SW480 (cell line): ENCODE measurements at places on chromosomes 12 and 14.

DNA sequence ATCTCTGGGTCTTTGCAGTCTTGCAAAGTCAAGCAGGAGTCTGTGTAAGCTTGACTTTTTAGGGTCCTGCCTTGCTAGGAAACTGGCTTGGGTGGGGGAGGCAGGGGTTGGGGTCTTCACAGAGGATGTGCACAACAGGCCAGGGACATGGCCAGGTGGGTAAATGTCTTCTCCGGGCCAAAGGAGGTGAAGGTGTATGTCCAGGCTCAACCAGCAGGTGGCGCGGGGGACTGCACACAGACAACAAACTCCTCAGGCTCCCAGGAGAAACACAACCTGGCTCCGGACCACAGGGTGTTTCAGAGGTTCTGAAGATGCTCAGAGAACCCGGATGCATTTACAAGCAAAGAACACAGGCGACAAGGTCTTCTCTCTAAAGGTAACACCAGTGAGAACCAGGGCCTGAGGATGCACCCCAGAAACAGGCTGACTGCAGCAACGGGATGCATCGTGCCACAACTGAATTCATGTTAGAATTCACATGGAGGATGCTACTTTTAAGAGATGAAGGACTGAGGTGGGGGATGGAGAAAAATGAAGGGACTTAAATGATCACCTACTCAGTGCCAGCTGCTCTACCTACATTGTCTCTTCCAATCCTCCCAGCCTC is 56.0 kb downstream of the PLEKHG3 start:
- DNase-seq: no peak

- no peak for DNase-seq
These were observed 49.5 kb upstream of the GNPNAT1 start for GRCh38 chr14:52840877-52841276.

DNA sequence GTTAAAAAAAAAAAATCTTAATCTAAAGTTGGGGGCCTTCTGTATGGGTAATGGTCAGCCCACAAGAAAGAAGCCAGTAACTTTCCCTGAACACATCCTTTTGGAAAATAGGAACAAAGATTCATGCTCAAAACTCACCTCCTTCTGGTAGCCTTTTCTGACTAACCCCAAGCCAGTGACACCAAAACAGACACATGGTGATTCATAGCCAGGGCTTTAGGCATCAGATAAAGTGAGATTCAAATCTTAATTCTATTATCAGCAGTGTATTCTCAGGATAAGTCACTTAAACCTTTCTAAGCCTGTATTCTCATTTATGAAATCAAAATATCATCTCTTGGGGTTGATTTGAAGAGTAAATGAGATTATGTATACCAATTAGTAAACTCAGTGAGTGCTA is 4.9 kb downstream of the ATP5MC2 start:
- no peak for DNase-seq

DNA sequence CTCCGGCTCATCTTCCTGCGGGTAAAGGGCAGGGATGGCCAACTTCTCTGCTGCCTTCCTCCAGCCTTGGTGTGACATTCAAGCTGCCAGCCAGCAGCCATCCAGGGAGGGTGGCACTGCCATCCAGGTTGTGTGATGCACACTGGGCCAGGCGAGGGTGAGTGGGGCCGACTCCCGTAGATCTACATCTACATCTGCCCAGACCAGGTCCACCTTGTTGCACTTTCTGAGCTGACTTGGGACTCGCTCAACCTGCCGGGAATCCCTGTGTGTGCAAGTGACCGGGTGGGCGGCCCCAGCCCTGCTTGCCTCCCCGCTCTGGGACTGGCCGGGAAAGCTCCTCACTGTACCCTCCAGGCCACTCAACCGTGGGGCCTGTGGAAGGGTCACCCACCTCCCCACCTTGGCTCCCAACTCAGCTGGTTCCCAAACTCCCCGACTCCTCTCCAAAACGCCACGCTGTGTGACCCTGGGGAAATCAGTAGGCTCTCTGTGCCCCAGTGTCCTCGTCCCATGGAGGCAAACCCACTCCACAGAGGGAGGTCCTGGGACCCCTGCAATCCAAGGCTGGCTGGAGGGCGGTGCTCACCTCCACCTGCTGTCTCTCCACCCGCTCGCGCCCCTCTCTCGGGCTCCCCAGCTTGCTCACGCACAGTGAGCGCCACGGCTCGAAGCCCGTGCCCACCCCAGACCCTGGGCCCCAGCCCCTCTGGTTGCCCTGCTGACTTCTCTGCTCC is 14.7 kb downstream of the JAG2 start:
- DNase-seq: no peak

- no peak for DNase-seq
These were observed 36.3 kb upstream of the PPM1A start for GRCh38 chr14:60212503-60213371.

DNA sequence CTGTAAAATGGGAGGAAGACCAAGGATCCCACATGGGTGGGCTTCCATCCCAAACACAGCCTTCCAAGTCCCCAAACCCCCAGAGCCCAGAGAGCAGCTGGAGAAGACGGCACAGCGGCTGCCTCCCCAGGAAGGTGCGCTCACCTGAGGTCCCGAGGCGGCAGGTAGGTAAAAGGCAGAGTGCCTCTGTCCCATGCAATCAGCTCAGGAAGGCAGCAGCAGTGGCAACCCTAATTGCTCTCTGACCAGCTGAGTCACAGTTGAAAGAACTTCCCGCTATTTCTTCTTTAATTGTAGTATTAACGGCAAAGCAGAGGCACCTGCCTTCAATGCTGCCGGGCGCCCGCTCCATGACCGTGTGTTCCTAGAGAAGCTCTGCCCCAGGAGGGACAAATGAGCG is 91.1 kb upstream of the BCL11B start:
- DNase-seq: peak; percentile 76

GRCh38 chr12:32264961-32265360 is 134.4 kb upstream of the FGD4 start:
- no peak for DNase-seq

GRCh38 chr14:35158951-35159653 is 36.8 kb downstream of the PRORP start:
- DNase-seq: no peak

GRCh38 chr14:56949828-56950227 is 139.5 kb upstream of the OTX2 start:
- no peak for DNase-seq

DNA sequence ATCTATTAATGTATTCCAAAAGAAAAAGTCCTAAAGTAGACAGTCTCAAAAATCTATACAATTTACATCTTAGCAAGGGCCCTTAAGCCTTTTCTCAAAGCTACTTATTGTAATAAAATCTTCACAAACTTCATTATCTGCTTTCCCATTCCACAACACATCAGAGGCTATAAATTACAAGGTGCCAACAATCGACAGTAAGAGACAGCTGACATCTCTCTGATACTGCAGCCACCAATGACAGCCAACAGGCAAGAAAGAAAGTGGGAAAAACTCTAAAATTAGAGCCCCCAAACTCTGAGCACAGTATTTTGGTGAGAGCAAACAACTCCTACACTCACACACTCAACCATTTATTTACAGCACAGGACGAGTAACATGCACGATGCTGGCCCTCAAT is 2.2 kb downstream of the ANGEL1 start:
- no peak for DNase-seq

GRCh38 chr14:30134936-30135335 is 207.3 kb upstream of the PRKD1 start:
- no peak for DNase-seq

GRCh38 chr14:79483477-79484388 is 727.6 kb downstream of the DIO2 start:
- peak; percentile 8 for DNase-seq

GRCh38 chr12:126384026-126384564 is 1318.9 kb downstream of the AACS start:
- DNase-seq: no peak

DNA sequence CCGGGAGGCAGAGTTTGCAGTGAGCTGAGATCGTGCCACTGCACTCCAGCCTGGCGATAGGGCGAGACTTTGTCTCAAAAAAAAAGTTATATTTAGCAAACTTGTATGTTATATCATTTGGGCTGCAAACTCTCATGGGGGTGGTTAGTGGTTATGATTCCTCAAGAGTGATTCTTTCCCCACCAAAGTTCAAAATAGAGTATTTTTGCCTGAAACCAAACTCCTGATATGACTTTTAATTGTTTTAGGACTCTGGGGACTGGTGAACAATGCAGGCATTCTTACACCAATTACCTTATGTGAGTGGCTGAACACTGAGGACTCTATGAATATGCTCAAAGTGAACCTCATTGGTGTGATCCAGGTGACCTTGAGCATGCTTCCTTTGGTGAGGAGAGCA is 18.6 kb downstream of the HSD17B6 start:
- DNase-seq: no peak

DNA sequence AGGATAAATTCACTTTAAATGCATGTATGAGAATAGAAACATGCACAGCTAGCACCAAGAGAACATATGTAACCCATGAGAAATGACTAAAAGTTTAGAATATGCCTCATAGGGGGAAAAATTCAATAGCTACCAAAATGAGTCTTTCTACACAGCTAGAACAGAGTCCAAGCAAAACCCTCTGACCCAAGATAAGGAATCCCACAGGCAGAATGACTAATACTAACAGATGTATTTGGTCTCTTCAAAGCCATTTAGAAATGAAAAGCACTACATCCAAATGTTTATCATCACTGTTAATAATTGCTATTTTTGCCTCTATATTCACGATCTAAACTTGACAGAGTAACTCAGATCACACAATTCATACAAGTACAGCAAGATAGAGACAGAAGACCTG is 44.0 kb downstream of the KICS2 start:
- DNase-seq: no peak

- DNase-seq: no peak
These were observed 29.1 kb downstream of the RECQL start for GRCh38 chr12:21472197-21472823.

DNA sequence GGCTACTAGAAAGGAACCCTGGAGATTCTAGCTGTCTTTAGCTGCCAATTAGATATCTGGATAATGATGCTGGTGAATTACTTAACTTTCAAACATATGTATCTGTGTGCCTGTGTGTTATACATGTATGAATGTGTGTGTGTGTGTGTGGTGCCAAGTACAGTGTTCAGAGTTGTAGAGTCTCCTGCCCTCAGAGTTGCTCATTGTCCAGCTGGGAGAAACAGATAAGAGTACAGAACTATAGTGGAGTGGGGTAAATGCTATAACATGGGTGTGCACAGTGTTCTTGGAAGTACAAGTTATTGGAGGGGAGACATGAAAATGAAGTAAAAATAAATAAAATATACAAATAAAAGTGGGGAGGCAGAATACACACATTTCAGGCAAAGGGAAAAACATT is 23.6 kb upstream of the ADAM20 start:
- no peak for DNase-seq

GRCh38 chr14:48970943-48971342 is 615.2 kb downstream of the RPS29 start:
- DNase-seq: no peak

DNA sequence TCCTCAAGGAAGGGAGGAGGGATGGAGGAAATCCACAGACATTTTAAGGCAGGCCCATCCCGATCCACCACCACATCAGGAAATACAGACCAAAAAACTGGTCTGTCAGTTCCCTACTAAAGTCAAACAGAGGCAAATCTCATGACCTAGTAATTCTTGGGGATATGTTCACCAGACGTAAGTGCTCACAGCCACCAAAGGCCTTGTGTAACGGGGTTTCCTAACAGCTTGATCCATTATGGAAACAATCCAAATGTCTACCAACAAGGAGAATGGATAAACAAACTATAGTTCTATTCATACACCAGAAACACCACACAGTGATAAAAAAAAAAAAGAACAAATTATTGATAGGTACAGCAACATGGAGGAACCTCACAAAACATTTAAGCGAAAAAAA is 72.9 kb downstream of the PRKAB1 start:
- DNase-seq: no peak

- no peak for DNase-seq
These were observed 12.0 kb upstream of the TMED2 start for GRCh38 chr12:123572391-123572790.

DNA sequence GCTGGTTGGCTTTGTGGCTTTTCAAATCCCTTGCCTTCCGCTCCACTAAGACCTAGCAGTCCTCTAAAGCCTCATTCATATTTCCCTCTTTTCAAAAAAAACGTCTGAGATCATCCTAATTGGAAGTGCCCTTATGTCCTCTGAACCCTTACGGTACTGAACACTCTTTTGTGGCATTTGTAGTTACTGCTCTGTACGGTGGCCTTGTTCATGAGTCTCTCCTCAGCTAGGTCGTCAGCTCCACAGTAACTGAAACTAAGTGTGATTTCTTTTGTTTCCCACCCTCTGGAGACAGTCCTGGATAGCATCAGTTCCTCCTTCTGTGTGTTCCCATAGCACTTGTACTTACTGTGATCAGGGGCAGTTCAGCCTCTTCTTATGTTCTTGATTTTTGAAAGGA is 49.7 kb downstream of the DAAM1 start:
- DNase-seq: no peak

GRCh38 chr14:94045563-94046345 is 19.6 kb downstream of the OTUB2 start:
- DNase-seq: no peak

GRCh38 chr12:75489613-75490210 is 9.2 kb downstream of the GLIPR1 start:
- peak; percentile 3 for DNase-seq

- no peak for DNase-seq
These were observed 37.0 kb upstream of the SAV1 start for GRCh38 chr14:50705026-50705593.

DNA sequence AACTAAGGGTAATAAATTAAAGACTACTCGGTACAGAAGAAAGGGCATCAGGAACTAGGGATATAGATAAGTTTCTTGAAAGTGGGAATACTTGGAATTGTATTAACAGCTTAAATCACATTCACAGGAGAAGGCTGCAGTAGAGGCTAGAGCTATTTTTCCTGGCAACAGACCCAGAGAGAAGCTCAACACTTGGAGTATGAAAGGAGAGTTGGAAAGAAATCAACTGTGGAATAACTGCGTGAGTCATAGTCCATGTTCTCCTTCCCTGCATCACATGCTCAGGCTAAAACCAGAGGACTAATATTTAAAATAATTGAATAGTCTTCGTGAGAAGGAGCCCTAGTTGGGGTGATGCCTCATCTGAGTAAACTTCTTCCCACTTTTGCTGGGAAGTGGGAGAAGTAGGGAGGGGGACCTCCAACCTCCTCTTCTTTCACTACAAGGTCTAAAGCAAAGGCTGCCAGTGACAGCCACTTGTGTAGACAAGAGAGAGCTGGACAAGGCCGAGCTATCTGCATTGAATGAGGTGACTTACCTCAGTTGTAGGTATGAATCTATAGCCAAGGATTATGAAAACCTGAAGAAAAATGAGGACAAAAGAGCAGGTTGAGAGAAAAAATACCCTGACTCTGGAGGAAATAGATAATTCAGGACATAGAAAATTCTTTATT is 32.7 kb downstream of the DYRK2 start:
- DNase-seq: no peak

- DNase-seq: no peak
These were observed 14.2 kb upstream of the STYK1 start for GRCh38 chr12:10688042-10688441.
